ENCODE measurements at places on chromosomes 5 and 9. TPM values are rescaled to one million over a fixed set of nuclear protein-coding genes. Genes with fewer than 3 reads are reported as not detected.

- H3K4me1 ChIP-seq = no peaks in the 10 kb centered on the region
- H3K36me3 ChIP-seq = no peaks in the 10 kb centered on the region
- H3K27ac ChIP-seq = no peak overlapping the region
- no peak overlapping the region for H3K4me3 ChIP-seq
- no peaks in the 10 kb centered on the region for H3K27me3 ChIP-seq
Observed at GRCh38 chr5:110441035-110441434, 285.4 kb downstream of the TMEM232 start.

TMEM252 gene
- 0.30 TPM for total RNA-seq

ECM2 gene
- 9.4 TPM for total RNA-seq

DNA sequence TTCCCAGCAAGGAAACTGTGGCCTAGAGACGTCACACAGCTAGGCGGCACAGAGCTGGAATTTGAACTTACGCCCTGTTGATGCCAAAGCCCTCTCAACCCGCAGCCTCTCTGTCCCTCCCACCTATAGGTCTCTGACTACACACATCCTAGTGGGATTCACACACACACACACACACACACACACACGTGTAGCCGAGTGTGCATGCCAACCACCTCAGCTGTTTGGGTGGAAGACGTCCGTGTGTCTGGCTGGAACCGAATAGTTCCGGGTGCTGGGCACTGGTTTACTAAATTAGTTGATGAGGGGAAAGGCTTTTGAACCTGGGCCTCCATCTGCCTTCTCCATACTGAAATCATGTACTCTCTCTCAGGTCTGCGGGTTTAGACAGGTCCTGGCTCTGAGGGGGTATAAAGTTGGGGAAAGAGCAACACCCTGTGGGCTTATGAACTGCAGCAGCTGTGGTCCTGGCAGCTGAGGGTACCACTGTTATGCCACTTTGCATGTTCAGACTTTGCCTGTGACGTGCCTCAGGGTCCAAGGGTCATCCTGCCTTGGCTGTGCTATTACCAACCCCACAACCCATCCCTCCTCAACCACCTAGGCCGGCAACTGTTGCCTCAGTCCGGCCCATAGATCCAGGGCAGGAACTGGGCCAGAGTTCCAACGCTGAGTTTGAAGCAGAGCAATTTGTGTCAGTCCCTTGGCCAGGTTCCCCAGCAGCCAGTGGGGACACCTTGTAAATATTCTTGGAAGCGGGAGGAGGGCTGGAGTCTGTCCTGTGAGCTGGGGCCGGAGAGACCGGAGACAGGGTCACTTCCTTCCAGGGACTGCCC, 50.5 kb downstream of the PSD2 start:
- no peak overlapping the region for H3K27ac ChIP-seq
- H3K4me1 ChIP-seq = peaks cover 21% of the 10 kb centered on the region
- H3K27me3 ChIP-seq = peaks cover 21% of the 10 kb centered on the region

- peak overlapping the region; percentile 98 for H3K27ac ChIP-seq
- no peaks in the 10 kb centered on the region for H3K36me3 ChIP-seq
- H3K4me1 ChIP-seq = peaks cover 78% of the 10 kb centered on the region
- no peak for DNase-seq
- H3K4me3 ChIP-seq = peak overlapping the region; percentile 92
Observed at GRCh38 chr9:93132287-93132927, 1.6 kb downstream of the NINJ1 start.

ZNF483 gene
- total RNA-seq = 5.1 TPM

FEM1C gene
- total RNA-seq = 24.1 TPM

MYOT gene
- total RNA-seq = not detected

SLC34A3 gene
- total RNA-seq = not detected

DNA sequence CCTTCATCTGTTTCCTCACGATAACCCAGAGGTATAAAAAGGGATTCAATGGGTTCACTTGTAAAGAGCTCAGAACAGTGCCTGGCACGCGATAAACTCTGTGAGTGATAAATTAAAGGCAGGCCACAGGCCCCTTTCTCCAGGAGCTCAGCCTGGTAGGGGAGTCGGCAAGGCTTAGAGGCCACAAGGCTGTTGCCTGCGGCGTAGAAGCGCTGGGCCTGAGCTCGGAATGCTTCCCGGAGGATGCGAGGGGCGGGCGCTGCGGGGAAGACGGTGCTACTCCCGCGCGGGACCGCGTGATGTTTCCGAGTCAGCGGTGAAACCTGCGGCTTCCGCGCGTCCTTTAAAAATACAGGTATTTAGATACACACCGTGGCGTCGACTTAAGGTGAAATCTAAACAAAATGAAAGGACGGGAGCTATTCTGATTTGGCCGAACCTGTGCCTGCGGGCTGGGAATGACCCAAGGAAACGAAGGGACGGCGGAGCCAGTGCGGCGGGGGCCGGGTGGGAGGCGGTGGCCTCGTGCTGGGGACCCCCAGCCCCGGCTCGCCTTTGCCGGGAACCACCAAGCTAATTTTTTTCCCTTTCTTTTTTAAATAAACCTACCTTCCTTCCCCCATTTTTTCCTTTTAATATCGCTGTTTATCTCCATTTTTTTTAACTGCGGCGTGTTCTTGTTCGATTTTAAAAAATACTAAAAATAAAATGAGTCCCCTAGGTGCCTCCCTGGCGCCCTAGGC, 6.2 kb downstream of the NKX2-5 start:
- peak overlapping the region; percentile 31 for H3K4me3 ChIP-seq
- no peak for DNase-seq
- no peaks in the 10 kb centered on the region for H3K36me3 ChIP-seq
- H3K27me3 ChIP-seq = peaks cover 84% of the 10 kb centered on the region
- H3K27ac ChIP-seq = no peak overlapping the region
- peaks cover 27% of the 10 kb centered on the region for H3K4me1 ChIP-seq

GRCh38 chr5:172795318-172795977, 24.5 kb upstream of the DUSP1 start:
- H3K4me1 ChIP-seq = peaks cover 77% of the 10 kb centered on the region
- H3K27me3 ChIP-seq = no peaks in the 10 kb centered on the region
- peak overlapping the region; percentile 70 for H3K27ac ChIP-seq
- H3K36me3 ChIP-seq = no peaks in the 10 kb centered on the region
- peak; percentile 75 for DNase-seq

BTNL8 gene
- 5.3 TPM for total RNA-seq

TSSK1B gene
- not detected for total RNA-seq

DNA sequence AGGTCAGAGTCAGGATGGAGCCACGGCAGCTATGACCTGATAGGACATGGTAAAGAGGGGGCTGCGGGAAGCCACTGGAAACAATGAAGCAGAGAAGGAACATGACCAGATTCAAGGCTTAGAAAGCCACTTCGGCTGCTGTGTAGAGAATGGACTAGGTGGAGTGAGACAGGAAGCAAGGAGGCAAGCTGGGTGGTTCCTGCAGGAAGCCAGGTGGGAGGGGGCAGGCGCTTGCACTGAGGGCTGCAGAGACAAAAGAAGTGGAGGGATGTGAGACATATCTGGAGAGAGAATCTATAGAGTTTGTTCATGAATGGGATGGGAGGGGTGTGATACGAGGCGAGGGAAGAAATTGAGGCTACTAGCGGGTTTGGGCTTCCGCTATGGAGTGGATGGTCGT, 19.0 kb upstream of the N4BP3 start:
- H3K27ac ChIP-seq = no peak overlapping the region
- DNase-seq = no peak
- no peaks in the 10 kb centered on the region for H3K36me3 ChIP-seq
- no peaks in the 10 kb centered on the region for H3K27me3 ChIP-seq
- H3K4me3 ChIP-seq = no peak overlapping the region

- H3K4me3 ChIP-seq = no peak overlapping the region
- H3K27me3 ChIP-seq = no peaks in the 10 kb centered on the region
- peaks cover 4% of the 10 kb centered on the region for H3K4me1 ChIP-seq
- no peak overlapping the region for H3K27ac ChIP-seq
- H3K36me3 ChIP-seq = no peaks in the 10 kb centered on the region
Observed at GRCh38 chr5:115384587-115385375, 88.3 kb upstream of the CCDC112 start.

DNA sequence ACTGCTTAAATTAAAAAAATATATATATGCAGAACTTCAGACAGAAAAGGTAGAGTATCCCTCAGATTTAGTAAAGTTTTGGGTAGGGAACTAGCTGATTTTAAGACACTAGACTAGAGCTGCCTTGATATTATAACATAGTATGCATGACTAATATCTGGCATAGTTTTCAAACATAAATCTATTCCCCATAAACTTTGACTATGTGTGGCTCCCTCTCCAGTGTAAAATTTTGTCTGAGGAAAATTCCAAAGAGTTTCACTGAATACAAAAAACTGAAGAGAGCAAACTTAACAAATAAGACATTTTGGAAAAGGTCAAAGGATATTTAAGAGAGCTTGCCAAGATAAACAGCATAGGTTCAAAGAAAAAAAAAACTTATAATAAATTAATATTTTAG, 66.2 kb upstream of the ZNF462 start:
- H3K27me3 ChIP-seq = no peaks in the 10 kb centered on the region
- H3K27ac ChIP-seq = no peak overlapping the region
- no peaks in the 10 kb centered on the region for H3K36me3 ChIP-seq
- H3K4me3 ChIP-seq = no peak overlapping the region
- no peak for DNase-seq
- H3K4me1 ChIP-seq = no peaks in the 10 kb centered on the region

- H3K4me1 ChIP-seq = no peaks in the 10 kb centered on the region
- peak overlapping the region; percentile 2 for H3K27ac ChIP-seq
- no peak for DNase-seq
- H3K27me3 ChIP-seq = no peaks in the 10 kb centered on the region
Observed at GRCh38 chr9:136493567-136493971, 10.7 kb upstream of the SEC16A start.

GRCh38 chr5:173970878-173971650, 17.9 kb upstream of the C5orf47 start:
- peaks cover 12% of the 10 kb centered on the region for H3K4me1 ChIP-seq
- no peaks in the 10 kb centered on the region for H3K27me3 ChIP-seq
- H3K4me3 ChIP-seq = no peak overlapping the region
- no peak overlapping the region for H3K27ac ChIP-seq

DNA sequence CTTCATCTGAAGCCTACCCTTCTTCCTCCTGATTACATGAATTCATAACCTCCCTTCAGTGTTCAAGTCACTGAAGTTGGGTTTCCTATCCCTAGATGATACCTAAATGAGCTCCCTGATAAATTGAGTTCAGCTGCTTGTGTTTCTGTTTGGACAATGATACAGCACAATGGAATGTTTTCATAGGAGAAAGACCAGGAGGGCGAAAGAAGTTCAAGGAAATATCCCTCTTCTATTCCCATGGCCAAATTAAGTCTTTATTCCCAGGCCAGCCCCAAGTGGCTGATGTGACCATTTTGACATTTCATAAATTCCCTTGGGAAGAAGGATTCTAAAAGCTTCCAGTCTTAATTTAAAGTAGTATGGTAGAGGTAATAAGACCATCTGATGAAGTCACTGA, 555.8 kb upstream of the CLINT1 start:
- H3K27me3 ChIP-seq = no peaks in the 10 kb centered on the region
- no peaks in the 10 kb centered on the region for H3K36me3 ChIP-seq
- no peak overlapping the region for H3K27ac ChIP-seq
- no peak for DNase-seq

GRCh38 chr9:89528540-89528939, 30.6 kb upstream of the SEMA4D start:
- H3K4me3 ChIP-seq = no peak overlapping the region
- no peaks in the 10 kb centered on the region for H3K36me3 ChIP-seq
- peaks cover 52% of the 10 kb centered on the region for H3K4me1 ChIP-seq
- DNase-seq = no peak

DNA sequence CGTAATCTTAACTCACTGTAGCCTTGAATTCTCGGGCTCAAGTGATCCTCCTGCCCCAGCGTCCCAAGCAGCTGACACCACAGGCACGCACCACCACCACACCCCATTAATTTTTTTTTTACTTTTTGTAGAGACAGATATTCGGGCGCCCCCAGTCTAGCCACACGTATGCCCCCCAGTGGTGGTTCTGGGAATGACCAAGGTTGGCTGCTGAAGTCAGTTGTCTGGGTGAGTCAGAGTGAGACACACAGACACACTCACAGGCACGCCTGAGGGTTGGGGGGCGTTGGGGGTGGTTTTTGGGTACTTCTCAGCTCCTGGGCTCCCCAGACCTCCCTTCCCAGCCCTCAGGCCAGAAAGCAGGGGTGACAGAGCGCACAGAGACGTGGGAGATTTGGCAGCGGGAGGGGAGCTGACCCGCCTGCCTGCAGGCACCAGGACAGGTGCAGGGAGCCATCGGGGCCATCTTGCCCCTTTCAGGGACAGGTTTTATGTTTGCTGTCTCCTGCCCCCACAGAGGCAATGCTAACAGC, 4.2 kb upstream of the ENTPD8 start:
- no peaks in the 10 kb centered on the region for H3K36me3 ChIP-seq
- DNase-seq = peak; percentile 79
- H3K27me3 ChIP-seq = peaks cover 19% of the 10 kb centered on the region
- H3K27ac ChIP-seq = no peak overlapping the region

- H3K36me3 ChIP-seq = peaks cover 83% of the 10 kb centered on the region
- DNase-seq = no peak
- no peak overlapping the region for H3K4me3 ChIP-seq
- H3K27ac ChIP-seq = no peak overlapping the region
Observed at GRCh38 chr9:92236915-92237314, 56.6 kb downstream of the IARS1 start.

GRCh38 chr9:113930390-113930783, 54.3 kb downstream of the ZNF618 start:
- DNase-seq = no peak
- no peak overlapping the region for H3K27ac ChIP-seq
- H3K4me1 ChIP-seq = peaks cover 18% of the 10 kb centered on the region
- no peaks in the 10 kb centered on the region for H3K36me3 ChIP-seq

GRCh38 chr5:174175716-174176268, 130.3 kb downstream of the NSG2 start:
- peaks cover 4% of the 10 kb centered on the region for H3K27me3 ChIP-seq
- no peak overlapping the region for H3K27ac ChIP-seq
- no peak for DNase-seq
- H3K4me1 ChIP-seq = no peaks in the 10 kb centered on the region
- no peak overlapping the region for H3K4me3 ChIP-seq
- no peaks in the 10 kb centered on the region for H3K36me3 ChIP-seq
